Stimulated activated CD8-positive, alpha-beta memory T cell treated with anti-CD3 and anti-CD28 coated beads, Interleukin-4, amount 100 ng/mL, for 48 hours (primary cell): ENCODE measurements at places on chromosomes 2 and 18.

GRCh38 chr18:3083766-3084165, 70.8 kb upstream of the LPIN2 start:
- DNase-seq = no peak

DNA sequence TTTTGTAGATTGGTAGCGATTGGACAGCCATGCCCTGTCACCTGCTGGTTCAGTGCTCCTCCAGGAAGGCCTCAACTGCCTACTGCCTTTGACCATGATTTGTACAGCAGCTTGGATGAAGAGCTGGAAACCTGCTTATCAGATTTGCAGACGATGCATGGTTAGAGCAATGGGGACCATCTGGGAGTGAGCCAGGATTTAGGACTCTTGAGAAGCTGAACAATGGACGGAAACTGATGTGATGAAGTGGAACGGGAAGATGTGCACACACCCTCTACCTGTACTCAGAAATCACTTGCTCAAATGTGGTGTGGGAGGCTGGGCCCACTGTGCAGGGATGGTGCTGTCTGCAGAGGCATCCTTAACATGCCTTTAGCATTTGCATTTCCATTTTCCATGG, 57.2 kb downstream of the NCK2 start:
- DNase-seq = no peak

GRCh38 chr2:104547221-104547620, 306.7 kb upstream of the POU3F3 start:
- no peak for DNase-seq

- DNase-seq = no peak
Measured at GRCh38 chr2:62344472-62344871, 148.6 kb downstream of the B3GNT2 start.

- DNase-seq = no peak
Measured at GRCh38 chr2:238155761-238156694, 2.7 kb upstream of the ERFE start.

- no peak for DNase-seq
Measured at GRCh38 chr2:68411397-68412126, 46.5 kb downstream of the PLEK start.

DNA sequence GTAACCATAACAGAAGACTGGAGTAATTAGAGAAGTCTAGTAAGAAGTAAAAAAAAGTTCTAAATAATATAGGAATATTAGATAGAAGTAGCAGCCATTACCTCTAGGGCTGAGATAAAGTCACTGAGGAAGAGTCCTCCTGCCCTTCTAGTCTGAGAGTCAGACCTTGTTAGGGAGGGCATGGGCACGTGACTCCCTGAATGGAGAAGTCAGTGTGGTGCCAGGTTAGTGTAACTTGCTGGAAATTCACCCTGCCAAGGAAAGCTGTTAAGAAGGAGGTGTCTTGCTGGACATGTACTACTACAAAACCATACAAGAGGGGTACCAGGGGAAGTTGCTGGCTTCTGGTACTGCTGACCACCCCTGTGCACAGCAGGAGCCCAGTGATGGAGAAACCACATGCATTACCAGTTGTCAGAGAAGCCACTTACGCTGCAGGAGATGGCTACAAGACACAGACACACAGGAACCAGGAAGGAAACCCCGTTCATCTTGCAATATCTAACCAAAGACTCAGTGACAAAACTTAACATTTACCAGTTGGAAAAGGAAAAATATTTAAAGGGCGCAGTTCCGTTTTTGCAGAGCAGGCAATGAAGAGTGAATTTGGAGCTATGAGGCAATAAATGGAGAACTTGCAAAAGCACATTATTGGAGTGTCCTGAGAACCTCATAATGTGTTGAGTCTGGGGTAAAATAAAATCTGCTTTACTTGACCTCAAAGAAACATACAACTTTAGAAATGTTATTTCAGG, 77.2 kb upstream of the TLK1 start:
- DNase-seq = no peak

- DNase-seq = no peak
Measured at GRCh38 chr2:237097326-237097910, 11.7 kb downstream of the COPS8 start.

DNA sequence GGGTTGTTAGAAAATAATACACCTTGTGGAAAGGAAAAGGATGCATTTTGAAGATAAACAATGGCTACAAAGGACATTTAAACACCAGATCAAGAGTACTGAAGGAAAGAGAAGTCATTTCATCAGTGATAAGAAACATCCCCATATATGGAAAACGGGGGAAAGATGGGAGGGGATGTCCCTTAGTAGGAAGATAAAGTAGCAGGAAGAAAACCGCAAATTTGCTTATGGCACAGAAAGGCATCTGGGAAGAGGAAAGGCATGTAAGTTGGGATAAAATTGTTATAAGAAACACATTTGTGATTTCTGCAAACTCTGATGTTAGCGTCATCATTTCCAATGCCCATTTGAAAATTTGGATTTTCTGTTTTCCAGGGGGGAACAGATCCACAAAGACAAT, 10.5 kb upstream of the LYPD1 start:
- DNase-seq = no peak

GRCh38 chr2:204538182-204539018, 6.9 kb upstream of the PARD3B start:
- DNase-seq = no peak

- no peak for DNase-seq
Measured at GRCh38 chr18:37156330-37156942, 327.5 kb downstream of the KIAA1328 start.

GRCh38 chr2:138428710-138429440, 72.7 kb upstream of the SPOPL start:
- no peak for DNase-seq

DNA sequence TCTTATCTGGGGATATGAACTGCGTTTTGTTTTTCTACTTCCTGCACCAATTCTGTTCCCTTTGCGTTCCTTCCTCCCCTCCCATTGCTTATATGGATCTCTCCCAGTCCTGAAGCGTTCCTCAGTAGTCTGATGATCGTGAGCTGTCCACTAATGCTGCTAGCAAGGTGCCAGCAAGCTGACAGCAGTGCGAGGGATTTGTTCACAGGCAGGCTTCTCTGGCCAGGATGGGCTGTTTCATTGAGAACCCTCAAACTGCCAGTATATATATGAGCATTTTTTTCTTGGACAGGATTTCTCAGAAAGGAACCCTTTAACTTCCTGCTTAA, 40.1 kb downstream of the GTF3C3 start:
- no peak for DNase-seq

- DNase-seq = no peak
Measured at GRCh38 chr2:102129951-102130646, 12.4 kb upstream of the IL1R1 start.

GRCh38 chr2:33372940-33373553, 103.4 kb upstream of the RASGRP3 start:
- no peak for DNase-seq

DNA sequence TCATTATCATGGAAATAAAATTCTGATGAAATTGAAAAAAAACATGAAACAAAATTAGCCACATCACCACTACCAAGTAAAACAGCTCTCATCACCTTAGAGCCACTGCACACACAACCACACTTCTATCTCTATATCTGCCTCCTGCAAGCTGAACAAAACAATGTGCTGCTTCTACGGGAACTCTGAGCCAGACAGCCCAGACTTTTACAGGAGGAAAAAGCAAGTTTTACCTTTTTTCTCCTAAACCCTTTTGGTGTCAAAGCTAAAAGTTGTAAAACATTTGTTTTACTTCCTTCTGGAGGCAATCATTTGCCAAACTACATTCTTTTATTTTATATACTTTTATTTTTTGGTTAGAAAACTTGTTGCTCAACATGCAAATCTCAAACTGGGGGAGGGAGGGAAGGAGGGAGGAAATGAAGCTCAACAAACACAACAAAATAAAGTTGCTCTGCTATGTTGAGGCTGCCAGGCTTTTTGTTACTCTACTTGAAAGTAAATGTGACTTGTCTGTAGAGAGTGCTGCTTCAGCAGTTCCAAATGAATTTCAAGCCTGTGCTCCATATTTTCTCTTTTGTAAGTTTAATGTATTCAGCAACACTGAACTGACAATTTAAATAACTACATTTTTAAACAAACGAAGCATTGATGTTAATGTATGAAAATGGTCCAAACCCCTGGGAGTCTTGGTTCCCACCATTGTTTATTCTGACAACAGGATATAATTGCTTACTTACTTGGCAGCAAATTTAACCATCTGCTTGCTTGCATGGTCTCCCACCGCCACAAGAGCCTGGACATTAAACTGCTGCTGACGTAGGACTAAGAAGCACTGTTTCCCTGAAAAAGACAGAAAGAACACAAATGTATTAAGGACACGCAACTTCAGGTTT, 24.5 kb downstream of the DARS1 start:
- DNase-seq = no peak

- no peak for DNase-seq
Measured at GRCh38 chr18:24968238-24968775, 383.7 kb downstream of the ZNF521 start.

DNA sequence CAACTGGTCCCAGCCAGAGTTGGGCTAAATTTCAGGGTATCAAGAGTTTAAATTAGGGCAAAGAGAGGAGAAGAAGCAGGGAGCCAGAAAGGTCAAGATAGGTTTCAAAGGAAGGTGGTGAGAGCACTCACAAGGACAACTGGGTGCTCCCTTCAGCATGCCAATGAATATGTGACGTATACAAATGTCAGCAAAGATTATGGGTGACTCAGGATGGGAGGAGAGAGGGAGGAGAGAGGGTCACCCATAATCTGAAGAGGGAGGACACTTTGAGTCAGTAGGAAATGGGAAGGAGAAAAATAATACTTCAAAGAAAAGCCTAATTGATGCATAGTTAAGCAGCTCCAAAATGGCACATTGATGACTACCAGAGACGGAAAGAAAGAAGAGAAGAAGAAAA, 53.1 kb upstream of the ABCA12 start:
- no peak for DNase-seq

DNA sequence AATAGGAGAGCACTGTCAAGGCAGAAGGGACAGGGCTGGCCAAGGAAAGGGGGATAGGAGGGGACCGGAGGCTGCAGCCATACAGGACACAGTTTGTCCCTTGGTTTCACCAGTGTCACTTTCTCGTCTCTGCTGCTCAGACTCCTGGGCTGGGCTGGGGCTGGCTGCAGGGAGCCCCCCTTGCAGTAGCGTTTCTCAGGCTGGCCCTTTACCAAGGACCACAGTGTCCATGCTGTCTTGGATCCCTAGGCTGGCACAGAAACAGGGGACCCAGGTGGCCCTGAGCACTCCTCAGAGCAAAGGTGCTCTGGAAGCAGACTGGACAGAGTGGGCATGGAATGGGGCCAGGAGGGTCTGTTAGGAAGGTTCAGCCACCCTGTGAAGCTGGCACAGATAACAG, 34.8 kb downstream of the ATOH8 start:
- no peak for DNase-seq

GRCh38 chr18:77249569-77250500, at the start of gene GALR1:
Gene GALR1, plus strand, starts transcription at chr18:77249848. Its CDS starts 701 bp downstream, at chr18:77250549.
- peak; percentile 27 for DNase-seq

DNA sequence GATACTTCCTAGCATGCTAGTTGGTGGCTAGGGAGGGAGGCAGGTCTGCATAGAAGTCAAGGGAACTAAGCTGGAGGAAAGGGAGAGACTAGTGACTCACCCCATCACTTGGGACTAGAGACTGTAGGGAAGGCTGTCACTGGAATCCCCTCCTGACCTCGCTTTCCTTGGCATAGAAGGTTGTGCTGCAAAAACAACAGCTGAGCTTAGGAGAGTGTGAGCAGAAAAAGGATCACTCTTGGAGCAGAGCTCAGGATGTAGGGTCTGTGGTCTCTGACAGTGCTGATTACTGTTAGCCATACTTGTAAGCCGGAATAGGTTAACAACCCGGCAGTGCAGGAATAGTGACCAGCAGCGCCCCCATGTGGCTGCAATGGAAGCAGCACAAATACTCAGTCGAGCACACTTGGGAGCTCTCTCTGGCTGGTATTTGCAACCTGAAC, 66.9 kb upstream of the SMAD2 start:
- DNase-seq = peak; percentile 76

- no peak for DNase-seq
Measured at GRCh38 chr2:127007652-127008051, 99.3 kb downstream of the BIN1 start.

DNA sequence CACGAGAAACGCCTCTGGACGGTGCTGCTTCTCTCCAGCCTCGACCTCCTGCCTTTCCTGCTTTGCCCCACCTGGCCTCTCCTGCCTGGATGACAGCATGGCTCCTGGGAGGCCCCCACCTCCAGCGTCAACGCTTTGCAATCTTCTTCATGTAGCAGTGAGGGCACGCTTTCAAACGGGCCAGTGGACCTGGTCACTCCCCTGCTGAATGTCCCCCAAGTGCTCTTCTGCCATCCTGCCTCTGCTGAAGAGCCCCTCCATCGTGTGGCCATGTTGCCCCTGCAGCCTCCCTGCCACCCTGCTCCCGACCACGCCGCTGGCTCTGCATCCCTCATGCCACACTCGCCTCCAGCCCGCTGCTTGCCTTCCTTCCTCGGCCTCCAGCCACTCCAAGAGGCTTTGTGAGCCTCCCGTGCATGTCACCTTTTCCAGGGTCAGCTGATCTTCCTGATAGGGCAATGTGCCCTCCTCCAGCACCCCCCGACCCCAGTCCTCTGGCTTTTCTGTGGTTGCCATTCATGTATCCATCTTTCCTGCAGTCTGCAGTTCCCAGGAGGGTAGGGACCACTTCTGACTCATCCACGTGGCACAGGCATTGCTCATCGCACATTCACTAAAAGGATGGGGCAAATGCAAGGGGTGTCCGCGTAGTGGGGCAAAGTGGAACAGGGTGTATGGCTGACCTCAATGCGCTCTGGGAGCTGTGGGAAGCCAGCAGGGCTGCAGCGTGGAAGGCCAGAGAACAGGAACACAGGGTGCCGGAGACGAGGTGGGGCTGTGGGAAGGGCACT, 268.8 kb downstream of the TWIST2 start:
- no peak for DNase-seq

DNA sequence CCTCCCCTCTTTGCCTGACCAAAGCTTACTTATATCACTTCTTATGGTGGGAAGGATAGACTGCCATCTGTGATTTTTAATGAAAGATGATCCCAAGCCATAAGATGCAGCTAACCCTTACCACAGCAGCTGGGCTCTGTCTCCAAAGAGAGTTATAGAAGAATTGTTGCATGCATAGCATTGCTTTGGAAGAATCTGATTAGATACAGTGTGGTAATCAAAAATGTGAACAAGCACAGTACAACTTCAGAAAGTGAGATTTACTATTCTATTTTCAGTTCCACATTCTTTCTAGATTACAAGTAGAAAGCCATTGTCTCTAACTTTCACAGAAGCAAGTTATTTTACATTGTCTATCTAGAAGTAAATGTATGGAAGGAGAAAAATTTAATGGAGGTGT, 129.0 kb upstream of the ACVR2A start:
- no peak for DNase-seq

- peak; percentile 32 for DNase-seq
Measured at GRCh38 chr2:39920307-39920801, 141.3 kb upstream of the THUMPD2 start.
